ENCODE measurements at places on chromosomes 7 and 10.

- no peak for DNase-seq
These were observed 254.0 kb downstream of the USP6NL start for GRCh38 chr10:11357439-11357838.

DNA sequence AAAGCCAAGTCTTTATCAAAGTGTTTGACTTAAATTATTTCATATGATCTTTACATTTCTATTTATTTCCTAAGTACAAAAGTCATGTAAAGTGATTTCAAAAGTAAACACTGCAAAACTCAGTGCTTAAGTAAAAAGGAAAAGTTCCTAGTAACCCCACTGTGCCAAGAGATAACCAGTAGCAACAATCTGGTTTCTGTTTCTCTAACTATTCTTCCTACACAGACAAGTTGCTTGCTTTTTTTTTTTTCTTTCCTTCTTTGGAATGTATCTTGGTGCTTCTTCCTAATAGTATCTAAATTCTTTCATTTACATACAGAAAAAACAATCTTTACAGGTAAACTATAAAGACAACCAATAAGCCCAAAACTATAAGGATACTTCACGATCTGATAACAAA lies 3.1 kb downstream of the JCAD start:
- DNase-seq: no peak

DNA sequence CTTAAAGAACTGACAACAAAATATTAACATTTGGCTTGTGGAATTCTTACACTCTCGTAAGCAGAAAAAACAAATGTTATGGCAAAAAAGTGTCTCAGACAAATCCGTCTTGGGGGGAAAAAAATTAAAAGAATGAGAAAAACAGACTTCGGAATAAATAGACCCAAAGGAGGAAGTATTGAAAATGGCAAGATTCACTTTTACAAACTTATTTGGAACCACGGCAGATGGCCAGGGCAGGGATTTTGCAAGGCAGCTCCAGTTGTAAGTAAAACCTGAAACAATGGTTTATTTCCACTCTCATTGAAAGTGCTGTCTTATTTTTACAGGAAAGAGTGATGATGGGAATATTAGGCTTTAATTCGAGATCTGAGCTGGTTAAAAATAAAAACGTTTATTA lies 1.5 kb upstream of the ZNF438 start:
- DNase-seq: no peak

GRCh38 chr10:72612203-72612826 lies 13.6 kb downstream of the MICU1 start:
- DNase-seq: no peak

- no peak for DNase-seq
These were observed 18.4 kb downstream of the CREB3L2 start for GRCh38 chr7:137983323-137984008.
